ENCODE measurements at places on chromosomes 2 and 18. TPM values are rescaled to one million over a fixed set of nuclear protein-coding genes. Genes with fewer than 3 reads are reported as not detected.

- ATAC-seq: no peak
Measured at GRCh38 chr2:211364911-211365310, 808.5 kb downstream of the CPS1 start.

- ATAC-seq: no peak
Measured at GRCh38 chr2:237873421-237873831, 14.0 kb downstream of the RAMP1 start.

DNA sequence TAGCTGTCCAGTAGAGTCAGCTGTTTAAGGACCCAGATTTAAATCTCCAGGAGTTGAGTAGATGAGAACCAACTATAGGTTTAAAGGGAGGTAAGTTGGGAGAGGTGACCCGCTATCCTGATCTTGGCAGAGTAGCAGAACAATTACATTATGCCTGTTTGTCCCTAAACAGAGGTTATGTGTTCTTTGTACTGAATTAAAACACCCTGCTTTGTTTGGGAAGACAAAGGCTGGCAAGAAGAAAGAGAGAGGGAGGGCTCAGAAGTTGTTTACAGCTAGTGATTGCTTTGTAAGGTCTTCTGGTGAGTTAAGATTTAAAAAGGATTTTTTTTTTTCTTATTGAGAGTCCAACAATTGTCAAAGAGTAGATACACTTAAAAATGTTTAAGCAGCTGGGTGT, 37.3 kb downstream of the USP14 start:
- no peak for ATAC-seq

DNA sequence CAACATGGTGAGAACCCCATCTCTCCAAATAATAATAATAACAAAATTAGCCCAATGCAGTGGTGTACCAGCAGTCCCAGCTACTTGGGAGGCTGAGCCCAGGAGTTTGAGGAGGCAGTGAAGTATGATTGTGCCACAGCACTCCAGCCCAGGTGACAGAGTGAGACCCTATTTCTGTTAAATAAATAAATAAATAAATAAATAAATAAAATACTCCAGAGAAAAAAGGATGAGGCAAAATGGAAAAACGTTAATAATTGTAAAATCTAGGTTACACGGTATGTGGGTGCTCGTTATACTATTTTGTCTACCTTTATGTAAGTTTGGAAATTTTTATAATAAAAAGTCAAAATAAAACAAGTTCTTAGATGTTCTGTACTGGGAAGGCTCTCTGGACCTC, 8.6 kb upstream of the EMX1 start:
- no peak for ATAC-seq

GRCh38 chr2:9236867-9237266, 30.3 kb downstream of the ASAP2 start:
- no peak for ATAC-seq

DNA sequence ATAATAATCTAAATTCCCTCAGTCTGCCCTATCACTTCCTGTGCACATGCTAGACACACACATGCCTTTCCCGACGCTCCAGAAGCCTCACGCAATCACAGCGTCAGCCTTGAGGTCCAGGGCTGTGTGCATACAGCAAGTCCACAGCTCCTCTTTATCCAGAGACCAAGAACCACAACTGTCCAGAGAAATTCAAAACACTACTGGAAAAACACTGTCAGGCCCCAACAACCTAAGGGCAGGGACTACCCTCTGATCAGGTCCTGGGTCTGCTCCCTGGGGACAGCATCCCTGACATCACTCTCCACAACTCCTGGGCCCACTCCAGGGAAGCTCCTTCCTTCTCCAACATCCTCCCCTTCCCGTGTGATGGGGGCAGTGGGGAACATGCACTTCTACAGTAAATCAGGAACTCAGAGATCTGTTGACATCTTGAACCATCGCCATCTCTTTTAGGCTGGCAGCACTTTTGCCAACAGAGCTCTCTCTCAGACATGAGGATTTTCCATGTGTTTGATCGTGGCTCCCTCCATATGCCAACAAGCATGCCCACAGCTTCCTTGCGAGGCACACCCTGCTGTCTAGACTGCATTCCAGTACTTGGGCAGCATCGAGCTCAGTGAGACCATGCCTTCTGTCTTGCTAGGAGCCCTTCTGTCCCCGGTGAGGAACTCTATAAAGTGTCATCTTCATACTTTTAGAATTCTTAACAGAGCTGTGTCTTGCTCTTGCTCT, 15.4 kb downstream of the TEX51 start:
- no peak for ATAC-seq

GRCh38 chr18:8341481-8342230, 267.6 kb upstream of the RAB12 start:
- ATAC-seq: no peak

- no peak for ATAC-seq
Measured at GRCh38 chr2:192700934-192701333, 506.2 kb upstream of the TMEFF2 start.

- ATAC-seq: no peak
Measured at GRCh38 chr2:67878743-67879142, 184.1 kb downstream of the C1D start.

GRCh38 chr18:71630696-71631095, 913.4 kb downstream of the CBLN2 start:
- no peak for ATAC-seq

DNA sequence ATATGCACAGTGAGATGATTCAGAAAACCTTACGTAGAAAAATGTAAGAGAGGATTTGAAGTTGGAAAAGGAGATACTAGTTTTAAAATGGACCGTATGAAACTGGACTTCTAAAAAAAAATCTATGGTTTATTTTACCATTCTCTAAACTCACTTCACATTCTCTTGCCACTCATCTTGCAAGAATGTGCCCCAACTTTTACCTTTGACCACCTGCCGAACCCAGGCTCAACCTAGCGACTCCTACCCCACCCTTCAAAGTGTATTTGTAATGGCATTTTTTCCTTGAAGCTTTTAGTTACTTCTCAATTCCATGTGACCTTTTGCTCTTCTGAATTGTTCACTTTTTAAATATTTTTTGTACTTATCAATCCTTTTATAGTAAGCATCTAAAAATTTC, 160.8 kb downstream of the PHLPP1 start:
- ATAC-seq: no peak

GRCh38 chr2:12733846-12734245, 17.1 kb downstream of the TRIB2 start:
- no peak for ATAC-seq

- peak; percentile 80 for ATAC-seq
Measured at GRCh38 chr2:112481528-112482233, at the start of gene TTL. TTL (plus strand) TSS chr2:112482156; CDS start chr2:112482345, 189 bp downstream.

GRCh38 chr2:199777916-199778315, 73.1 kb downstream of the FTCDNL1 start:
- no peak for ATAC-seq

DNA sequence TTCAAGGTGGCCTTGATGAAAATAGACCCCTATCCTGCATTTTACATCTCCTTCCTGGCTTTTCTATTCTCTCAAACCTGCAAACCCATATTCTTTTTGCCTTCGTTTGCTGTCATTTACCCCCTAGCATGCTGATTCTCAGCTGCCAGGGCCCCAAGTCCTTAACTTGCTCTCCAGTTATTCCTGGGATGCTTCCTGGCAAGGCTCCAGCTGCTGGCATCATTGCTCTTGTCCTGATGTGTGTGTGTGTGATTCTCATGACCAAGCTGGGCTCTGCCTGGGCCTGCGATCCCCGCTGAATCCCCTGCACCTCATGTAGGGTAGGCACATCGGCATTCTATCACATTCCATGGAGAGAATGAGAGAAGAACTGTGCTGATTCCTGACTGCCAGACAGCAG, 11.9 kb downstream of the NPAS2 start:
- no peak for ATAC-seq

DNA sequence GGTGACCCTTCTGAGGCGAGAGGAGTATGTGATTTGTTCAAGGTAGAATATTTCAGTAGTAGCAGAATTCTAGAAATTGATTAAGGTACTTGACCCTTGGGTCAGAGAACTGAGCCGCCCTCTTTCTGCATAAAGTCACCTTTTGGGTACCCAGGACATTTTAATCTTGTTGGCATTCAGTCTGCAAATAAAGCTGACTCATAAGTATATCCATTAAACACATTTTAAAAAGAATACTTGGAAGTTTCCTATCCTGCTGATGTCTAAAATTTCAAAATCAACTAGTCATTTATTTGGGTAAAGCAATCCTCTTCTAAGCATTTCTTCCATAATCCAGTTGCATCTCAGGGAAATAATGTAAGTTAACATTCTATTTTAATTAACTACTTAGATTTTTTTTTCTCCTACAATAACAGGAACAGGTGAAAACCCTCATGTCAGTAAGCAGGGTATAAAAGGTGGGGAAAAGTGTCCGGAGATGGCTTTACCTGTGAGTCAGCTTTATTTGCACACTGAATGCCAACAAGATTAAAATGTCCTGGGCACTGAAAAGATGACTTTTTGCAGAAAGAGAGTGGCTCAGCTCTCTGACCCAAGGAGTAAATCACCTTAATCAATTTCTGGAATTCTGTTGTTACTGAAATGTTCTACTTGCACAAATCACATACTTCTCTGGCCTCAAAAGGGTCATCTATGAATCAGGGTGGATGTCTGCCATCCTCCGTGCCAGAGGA, 78.7 kb upstream of the ITGA6 start:
- no peak for ATAC-seq

GRCh38 chr2:33318456-33318855, 158.0 kb upstream of the RASGRP3 start:
- ATAC-seq: no peak

- ATAC-seq: no peak
Measured at GRCh38 chr2:200373231-200373630, 66.7 kb downstream of the SPATS2L start.

GRCh38 chr18:3368193-3368592, 81.8 kb upstream of the TGIF1 start:
- no peak for ATAC-seq

GRCh38 chr18:25650201-25650941, 298.4 kb upstream of the ZNF521 start:
- no peak for ATAC-seq

DNA sequence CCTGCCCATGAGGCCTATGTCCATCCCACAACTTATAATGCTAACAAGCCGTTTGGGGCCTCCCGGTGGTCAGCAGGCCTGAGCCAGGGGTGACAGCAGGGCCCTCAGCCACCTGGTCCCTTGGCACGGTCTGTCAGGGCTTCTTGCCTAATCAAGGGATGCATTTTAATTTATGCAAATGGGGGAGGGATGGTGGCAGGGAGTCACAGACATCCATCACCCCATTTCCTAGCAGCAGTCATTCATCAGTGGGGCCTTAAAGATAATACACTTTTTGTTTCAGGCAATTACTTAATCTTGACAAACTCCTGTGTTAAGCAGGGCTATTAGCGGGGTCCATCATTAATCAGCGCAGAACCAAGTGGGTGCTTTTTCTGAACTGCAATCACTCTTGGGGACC, 174.5 kb downstream of the GLI2 start:
- no peak for ATAC-seq

DNA sequence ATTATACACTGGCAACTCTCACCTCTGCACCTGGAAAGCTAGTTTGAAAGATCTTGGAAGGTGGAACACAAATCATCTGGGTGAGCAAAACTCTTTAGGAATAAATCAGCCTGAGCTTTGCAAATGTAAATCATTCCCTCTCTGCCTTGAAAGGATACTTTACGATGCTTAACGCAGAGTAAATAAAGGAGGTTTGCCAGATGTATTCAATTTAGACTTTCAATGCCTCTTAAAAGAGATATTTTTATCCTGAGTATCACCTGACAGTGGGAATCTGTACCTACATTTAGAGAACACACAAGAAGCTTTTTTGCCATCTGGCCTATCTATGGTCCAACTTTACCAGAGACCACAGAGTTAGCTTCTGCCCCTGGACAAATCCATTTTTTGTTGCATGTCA, 983.2 kb upstream of the CDH2 start:
- no peak for ATAC-seq

Gene UGT1A4
- not detected for total RNA-seq

Gene CHRNG
- total RNA-seq: not detected

Gene PROM2
- 0.90 TPM for total RNA-seq

Gene KIF1A
- 0.37 TPM for total RNA-seq

Gene COL4A4
- total RNA-seq: 0.26 TPM

Gene TSN
- 33.7 TPM for total RNA-seq

Gene LIMS3
- total RNA-seq: 0.65 TPM

Gene SPDYA
- total RNA-seq: 3.3 TPM

Gene BCL2
- total RNA-seq: 95.4 TPM

Gene PFN4
- total RNA-seq: not detected

Gene MOCOS
- total RNA-seq: 0.19 TPM
